ENCODE measurements at places on chromosomes 4 and X. TPM values are rescaled to one million over a fixed set of nuclear protein-coding genes. Genes with fewer than 3 reads are reported as not detected.

DNA sequence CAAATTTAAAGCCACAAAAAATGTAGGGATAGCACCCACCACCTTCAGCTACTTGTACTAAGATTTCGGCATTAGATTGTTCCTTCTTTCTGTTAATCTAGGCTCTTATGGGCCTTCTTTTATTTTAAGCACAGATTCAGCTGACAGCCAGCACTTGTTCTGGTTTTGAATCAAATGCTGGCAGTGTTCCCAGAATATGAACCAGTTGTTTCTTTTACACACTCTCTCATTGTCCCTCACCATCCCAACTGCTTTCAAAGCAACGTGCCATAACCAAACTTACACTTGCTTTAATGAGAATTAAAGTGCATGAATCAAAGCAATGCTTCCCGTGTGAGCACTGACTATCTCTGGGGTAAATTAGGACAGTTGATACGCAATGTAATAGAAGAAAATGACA, 744.5 kb upstream of the FAM241A start:
- no peak for DNase-seq

DNA sequence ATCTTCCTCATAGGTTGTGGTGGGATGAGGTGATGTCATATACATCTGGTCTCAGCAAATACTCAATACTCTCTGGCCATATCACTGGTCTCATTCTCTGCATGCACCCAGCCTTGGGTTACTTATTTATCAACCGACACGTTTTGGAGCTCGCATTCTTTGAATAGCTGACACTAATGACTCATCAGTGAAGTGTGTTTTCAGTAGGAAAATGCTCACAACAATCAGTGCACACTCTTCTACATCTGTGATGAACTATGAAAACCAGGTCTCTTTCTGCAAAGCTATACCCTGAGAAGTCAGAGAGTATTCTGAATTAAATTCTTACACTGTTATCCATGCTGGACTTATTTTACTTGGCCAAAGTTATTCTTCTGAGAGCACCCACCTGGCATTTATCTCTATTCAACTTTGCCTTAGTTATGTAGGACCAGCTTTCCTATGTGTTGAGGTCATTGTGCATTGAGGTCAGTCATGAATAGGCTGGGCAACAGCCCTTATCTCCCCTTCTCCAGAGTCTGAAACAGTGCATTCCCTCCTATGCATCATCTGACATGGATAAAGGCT, 58.7 kb upstream of the DHX15 start:
- no peak for DNase-seq

DNA sequence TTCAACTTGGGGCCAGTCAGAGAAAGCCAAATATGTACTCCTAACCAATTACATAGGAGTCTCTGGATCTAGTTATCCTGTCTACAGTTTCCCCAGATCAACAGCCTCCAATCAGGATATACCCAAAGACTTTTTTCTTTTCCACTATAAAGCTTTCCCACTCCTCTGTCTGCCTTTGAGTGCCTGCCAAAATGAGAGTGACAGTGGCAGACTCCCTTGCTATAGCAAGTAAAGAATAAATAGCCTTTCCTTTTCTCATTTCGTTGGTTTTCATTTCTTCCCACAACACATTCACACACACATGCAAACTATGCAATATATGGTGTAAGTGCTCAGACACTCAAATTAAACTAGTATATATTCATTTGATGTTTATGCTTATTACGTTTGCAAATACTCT, 302.4 kb upstream of the TACR3 start:
- DNase-seq, result no peak

- no peak for DNase-seq
Observed at GRCh38 chr4:89316931-89317366, 9.3 kb upstream of the GPRIN3 start.

- peak; percentile 65 for DNase-seq
Observed at GRCh38 chr4:1499465-1499864, 93.2 kb upstream of the NKX1-1 start.

- no peak for DNase-seq
Observed at GRCh38 chrX:38375891-38376290, 23.5 kb downstream of the OTC start.

DNA sequence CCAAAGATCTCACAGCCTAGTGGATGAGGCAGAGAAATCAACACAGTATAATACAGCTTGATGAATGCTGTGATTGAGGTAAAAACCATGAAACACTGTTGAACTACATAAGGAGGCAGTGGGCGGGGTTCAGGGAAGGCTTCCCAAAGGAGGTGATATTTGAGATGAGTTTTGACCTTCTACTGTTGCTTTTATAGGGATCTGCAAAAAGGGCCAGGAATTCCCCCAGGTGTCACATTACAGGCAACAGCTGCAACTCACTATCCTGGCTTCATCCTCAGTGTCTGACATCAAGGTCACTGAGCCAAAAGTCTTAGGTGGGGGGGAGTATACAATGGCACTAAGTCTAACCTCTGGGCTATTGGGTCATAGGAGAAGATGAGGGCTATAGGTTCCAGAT, 185.7 kb upstream of the NRK start:
- no peak for DNase-seq

- DNase-seq, result no peak
Observed at GRCh38 chr4:139875411-139875825, 209.8 kb downstream of the MGST2 start.

DNA sequence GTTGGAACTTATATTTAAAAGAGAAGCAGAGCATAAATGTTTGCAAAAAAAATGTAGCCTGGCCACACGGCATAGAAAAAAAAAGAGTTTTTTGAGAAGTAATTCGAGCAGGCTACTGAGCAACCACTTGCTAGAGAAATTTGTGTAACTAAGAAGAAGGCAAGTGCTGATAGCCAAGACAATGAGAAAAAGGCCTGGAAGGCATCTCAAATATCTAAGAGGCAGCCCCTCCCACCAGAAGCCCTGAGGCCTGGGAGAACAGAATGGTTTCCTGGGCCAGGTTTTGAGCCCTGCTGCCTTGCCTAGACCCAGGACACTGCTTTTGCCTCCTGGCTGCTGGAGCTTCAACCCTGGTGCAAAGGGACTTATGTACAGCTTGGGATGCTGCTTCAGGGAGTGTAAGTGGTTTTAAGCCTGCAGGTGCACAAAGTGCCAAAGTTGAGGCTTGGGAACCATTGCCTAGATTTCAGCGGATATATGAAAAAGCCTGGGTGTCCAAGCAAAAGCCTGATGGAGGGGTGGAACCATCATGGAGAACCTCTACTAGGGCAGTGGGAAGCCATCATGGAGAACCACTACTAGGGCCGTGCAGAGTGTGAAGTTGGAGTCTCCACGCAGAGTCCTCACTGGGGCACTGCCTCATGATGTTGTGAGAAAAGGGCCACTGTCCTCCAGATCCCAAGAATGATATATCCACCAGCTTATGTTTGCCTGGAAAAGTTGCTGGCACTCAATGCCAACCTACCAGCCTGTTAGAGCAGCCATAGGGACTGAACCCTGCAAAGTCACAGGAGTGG, 9.7 kb downstream of the TECRL start:
- no peak for DNase-seq

GRCh38 chrX:39809331-39809730, 288.4 kb downstream of the BCOR start:
- DNase-seq, result no peak

DNA sequence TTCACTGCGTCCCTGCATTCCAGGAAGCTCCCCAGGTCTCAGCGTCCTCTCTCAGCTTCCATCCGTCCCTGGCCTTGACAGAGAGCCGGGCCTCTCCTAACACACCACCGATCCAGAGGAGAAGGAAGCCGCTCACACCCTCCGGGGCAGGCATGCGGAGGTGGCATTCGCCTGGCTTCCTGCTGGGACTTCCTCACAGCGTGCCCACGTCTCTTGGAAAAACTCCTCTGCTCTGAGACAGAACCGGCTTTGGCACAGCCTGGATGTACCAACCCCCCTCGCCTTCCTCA, 3.2 kb downstream of the CTAG2 start:
- no peak for DNase-seq

The F8A3 gene
- total RNA-seq, result 0.19 TPM

The PDE5A gene
- total RNA-seq, result 20.0 TPM

The SLC26A1 gene
- total RNA-seq, result 0.22 TPM

The CSAG1 gene
- not detected for total RNA-seq

The IL1RAPL2 gene
- not detected for total RNA-seq

The MAGEE2 gene
- total RNA-seq, result not detected

The NSUN7 gene
- not detected for total RNA-seq
